ENCODE measurements at places on chromosomes 11 and 22.

GRCh38 chr11:14423633-14424032, 64.7 kb upstream of the RRAS2 start:
- DNase-seq: no peak

DNA sequence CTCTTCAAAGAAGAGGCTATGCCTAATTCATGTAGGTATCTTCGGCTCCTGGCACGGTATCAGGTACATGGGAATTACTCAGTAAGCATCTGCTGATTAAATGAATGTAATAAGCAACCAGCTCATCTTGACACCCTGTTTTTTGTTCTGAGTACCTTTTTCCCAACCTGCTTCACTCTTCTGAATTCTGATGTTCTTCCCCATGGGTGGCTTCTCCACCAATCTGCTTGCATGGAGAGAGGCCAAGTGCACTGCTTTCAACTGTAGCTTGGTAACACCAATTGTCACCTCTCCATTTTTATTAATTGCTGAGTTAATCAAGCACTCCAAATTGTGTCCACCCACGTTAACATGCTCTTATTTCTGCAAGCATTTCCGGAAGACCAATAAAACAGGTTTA, 40.5 kb downstream of the LARGE1 start:
- no peak for DNase-seq

DNA sequence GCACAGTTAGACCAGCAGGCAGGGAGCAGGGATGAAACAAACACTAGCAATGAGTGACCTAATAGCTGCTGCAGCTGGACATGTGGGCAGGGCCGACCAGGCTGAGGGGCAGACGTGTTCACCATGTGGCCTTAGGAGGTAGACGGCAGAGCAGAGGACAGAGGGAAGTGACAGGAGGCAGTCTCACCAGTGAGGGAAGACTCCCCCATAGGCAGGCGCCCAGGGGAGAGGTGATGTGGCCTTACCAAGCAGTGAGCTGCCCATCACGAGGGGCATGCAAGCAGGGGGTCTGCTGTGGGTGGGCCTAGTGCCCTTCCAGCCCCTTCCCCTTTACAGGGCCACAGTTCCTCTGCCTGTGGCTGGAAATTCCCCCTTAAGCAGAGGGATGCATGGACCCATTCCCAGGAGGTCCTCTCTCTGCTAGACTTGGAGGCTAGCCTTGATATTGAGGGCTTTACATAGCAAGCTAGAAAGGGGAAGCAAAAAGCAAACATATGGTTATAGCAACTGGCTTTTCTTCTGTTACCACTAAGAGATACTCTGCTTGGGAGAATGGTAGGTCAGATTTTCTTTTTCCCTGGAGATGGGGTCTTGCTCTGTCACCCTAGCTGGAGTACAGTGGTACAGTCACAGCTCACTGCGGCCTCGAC, 67.6 kb downstream of the MPPED1 start:
- no peak for DNase-seq

DNA sequence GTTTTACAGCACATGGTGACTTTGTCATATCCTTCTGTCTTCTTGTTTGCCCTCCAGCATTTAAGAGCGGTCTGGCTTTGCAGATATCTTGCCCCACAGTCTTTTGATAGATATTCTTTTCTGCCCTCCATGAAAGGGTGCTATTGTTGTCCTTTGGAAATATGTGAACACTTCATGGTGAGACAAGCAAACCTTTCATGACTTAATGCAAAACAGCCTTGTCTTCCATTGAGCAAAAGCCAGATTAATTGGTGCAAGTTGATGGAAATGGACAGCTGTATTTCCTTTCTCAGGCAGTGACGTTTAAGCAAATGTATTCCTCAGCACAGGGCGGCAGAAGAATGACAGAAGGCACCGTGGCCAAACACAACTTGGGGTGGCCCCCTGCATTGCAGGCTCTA, 4.4 kb downstream of the DCPS start:
- DNase-seq: no peak

DNA sequence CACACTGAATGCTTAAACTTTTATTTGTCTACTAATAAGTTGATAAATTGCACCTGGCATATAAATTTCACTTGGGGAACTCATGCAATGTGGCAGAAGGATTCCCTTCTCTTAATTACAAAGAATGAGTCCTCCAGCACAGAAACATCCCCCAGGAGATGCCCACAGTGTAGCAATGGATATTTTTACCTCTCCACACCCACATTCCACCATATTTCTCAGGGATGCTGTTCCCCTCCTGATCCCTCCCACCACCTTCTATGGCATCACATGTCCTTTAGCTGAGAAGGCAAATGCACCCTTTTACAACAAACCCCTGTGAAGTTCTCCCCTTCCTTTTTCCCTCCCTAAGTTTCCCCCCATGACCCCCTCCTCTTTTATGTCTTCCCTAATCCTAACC, 56.1 kb upstream of the UBASH3B start:
- no peak for DNase-seq

GRCh38 chr11:1564535-1565172, 7.4 kb downstream of the DUSP8 start:
- peak; percentile 86 for DNase-seq

GRCh38 chr11:134253188-134253993, at the start of the genes ACAD8 and THYN1:
Gene ACAD8 (plus strand): TSS chr11:134253568. CDS start chr11:134253601, 33 bp downstream.
Gene THYN1 (minus strand): TSS chr11:134253352. CDS start chr11:134252882, 470 bp downstream.
- DNase-seq: peak; percentile 91

DNA sequence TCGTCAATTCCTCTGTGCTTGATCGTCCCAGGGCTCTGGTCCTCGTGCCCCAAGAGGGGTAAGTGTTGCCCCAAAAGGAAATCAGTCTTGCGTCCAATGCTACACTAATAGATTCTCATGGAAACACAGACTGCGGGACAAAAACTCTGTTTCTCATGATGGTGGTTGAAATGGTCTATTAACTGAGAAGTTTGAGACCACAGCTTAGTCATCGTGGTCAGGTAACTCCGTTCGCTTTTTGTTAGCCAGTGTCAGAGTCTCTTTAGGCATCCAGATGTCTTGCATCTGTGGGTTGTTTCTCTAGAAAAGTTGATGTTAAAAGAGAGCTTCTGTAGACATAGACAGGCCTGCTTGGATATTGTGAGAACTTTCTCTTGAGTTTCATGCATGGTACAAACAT, 104.6 kb upstream of the SORL1-AS1 start:
- DNase-seq: no peak

DNA sequence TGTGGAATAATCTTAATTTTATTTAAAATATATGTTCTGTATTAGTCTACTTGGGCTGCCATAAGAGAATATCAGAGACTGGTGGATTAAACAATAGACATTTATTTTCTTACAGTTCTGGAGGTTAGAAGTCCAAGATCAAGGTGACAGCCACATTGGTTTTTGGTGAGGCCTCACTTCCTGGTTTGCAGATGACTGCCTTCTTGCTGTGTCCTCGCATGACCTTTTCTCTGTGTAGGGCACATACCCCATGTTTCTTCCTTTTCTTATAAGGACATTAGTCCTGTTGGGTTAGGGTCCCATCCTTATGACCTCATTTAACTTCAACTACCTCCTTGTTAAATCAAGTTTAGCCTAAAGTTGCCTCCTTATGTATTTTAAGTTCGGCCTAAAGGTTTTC, 202.7 kb upstream of the MPPED2 start:
- no peak for DNase-seq

GRCh38 chr11:129277198-129277843, 85.2 kb upstream of the ARHGAP32 start:
- DNase-seq: peak; percentile 28

DNA sequence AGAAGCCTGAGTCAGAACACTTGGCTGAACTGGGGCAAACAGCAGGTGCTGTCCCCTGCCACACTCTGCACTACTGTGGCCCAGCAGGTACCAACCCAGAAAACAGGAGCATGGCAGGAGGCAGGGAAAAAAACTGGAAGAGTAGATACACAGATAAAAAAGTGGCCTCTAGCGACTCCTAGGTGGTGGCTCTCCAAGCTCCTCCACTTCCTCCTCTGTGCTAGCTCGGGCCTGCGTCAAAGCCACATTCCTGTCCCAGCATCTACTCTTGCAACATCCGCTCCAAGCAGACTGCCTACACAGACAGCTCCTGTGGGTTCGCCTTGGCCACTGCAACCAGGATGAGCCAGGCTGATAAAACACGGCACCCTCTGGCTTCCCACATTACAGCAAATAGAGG, 6.9 kb downstream of the OR8B12 start:
- no peak for DNase-seq

GRCh38 chr11:2853997-2854560, 31.5 kb downstream of the CDKN1C start:
- no peak for DNase-seq

GRCh38 chr22:26828311-26828710, 170.9 kb downstream of the MIAT start:
- DNase-seq: no peak

GRCh38 chr11:69890476-69890875, 71.3 kb upstream of the FGF3 start:
- DNase-seq: no peak

- no peak for DNase-seq
Observed at GRCh38 chr22:46791201-46791731, 28.8 kb downstream of the TBC1D22A start.
